ENCODE measurements at places on chromosomes 16 and 17. TPM values are rescaled to one million over a fixed set of nuclear protein-coding genes. Genes with fewer than 3 reads are reported as not detected.

DNA sequence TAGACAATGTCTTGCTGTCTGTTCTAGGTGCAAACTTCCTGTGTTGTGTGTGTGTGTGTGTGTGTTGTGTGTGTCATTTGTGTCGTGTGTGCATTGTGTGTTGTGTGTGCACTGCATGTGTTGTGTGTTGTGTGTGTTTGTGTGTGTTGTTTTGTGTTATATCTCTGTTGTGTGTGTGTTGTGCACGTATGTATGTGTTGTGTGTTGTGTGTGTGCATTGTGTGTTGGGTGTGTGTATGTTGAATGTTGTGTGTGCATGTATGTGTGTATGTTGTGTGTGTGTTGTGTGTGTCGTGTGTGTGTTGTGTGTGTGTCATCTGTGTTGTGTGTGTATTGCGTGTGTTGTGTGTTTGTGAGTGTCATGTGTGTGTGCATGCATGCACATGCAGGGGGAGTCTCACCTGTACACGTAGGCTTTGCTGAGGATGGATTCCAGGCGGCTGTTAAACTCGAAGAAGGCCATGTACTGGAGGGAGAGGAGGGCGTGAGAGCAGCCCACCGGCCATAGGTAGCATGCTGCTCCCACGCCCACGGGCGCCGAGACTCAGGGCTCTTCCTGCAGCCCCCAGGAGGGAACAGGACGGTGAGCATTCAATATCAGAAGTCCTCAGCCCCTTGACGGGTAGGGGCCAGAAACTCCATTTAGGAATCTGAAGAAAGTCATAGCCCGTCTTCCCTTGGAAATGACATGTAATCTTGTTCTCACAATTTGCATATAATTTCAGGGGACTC lies 58.2 kb downstream of the CNGB1 start:
- DNase-seq: no peak

- DNase-seq: peak; percentile 11
Measured at GRCh38 chr17:2337544-2338314, 428 bp downstream of the SGSM2 start.

- DNase-seq: peak; percentile 91
Measured at GRCh38 chr17:62179525-62180161, 114.6 kb upstream of the MED13 start.

DNA sequence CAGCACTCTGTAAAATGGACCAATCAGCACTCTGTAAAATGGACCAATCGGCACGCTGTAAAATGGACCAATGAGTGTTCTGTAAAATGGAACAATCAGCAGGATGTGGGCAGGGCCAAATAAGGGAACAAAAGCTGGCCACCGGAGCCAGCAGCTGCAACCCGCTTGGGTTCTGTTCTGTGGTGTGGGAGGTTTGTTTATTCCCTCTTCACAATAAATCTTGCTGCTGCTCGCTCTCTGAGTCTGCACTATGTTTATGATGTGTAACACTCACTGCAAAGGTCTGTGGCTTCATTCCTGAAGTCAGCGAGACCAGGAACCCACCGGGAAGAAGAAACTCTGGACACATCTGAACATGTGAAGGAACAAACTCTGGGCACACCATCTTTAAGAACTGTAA lies 20.5 kb downstream of the TMEM100 start:
- DNase-seq: no peak

DNA sequence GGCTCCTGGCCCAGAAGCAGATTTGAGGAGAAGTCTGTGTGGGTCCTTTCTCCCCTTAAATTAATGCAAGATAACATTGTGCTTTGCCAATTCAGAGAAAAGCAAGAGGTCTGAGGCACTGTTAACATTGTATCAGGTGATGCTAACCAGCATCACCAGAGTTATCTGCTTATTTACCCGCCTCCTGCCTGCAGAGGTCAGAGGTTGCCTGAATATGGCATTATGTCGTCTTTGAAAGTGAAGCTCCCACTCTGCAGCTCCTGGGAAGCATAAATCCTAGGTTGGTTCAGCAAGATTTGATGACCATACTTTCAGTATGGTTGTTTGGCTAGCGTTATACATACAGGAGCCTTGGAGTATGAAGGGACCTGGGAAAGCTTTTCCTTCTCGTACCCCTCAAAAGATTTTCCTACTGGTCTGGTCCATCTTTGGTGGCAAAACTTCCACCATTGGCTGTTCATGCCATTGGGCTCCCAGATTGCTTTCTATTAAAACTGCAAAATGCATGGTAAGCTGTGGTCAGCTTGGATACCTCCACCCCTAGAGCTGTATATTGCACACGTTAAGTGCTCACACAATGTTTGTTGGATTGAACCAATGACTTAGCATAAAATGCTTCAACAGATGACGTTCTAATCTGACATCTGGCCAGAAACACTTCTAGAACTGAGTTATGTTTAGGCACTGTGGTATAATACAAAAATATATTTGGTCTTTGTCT lies 24.1 kb downstream of the CHD9 start:
- DNase-seq: no peak

GRCh38 chr17:35344262-35344661 lies 29.2 kb downstream of the SLFN11 start:
- no peak for DNase-seq

The PRSS33 gene
- total RNA-seq: not detected

DNA sequence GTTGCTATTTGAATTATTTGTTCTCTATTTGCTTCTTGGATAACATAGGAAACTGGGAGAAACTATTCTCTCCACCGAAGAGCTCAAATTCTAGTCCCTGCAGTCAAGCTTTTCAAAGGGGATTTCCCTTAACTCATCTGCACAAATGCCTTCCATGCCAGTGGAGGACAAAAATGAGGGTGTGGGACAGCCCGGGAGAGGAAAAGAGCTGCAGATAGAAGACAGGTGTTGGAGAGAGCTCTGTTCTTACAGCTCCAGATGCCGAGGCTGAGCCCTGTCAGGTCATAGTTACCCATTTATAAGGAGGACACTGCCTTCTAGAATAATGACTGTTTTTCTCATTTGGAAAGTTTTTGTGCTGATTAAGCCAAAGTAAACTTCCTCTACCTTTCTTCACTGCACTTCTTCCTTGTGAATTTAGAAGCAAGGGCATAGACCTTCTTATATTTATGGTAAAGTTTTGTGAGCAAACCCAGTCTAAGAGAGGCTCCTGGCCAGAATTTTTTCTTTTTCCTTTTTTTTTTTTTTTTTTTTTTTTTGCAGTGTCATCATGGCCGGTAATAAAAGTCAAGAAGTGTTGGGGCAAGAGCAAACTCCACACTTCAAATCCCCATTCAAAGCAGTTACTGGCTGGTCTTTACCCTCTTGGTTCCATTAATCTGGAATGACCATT lies 177.2 kb downstream of the ABCC12 start:
- no peak for DNase-seq

The CD300H gene
- not detected for total RNA-seq

- DNase-seq: no peak
Measured at GRCh38 chr16:2092256-2092620, 43.5 kb downstream of the PKD1 start.

The SPSB3 gene
- 53.2 TPM for total RNA-seq

The DPEP2NB gene
- not detected for total RNA-seq

- DNase-seq: no peak
Measured at GRCh38 chr16:78116946-78117345, 17.5 kb downstream of the WWOX start.

The EXOC7 gene
- 116 TPM for total RNA-seq

The XAF1 gene
- total RNA-seq: 15.1 TPM

DNA sequence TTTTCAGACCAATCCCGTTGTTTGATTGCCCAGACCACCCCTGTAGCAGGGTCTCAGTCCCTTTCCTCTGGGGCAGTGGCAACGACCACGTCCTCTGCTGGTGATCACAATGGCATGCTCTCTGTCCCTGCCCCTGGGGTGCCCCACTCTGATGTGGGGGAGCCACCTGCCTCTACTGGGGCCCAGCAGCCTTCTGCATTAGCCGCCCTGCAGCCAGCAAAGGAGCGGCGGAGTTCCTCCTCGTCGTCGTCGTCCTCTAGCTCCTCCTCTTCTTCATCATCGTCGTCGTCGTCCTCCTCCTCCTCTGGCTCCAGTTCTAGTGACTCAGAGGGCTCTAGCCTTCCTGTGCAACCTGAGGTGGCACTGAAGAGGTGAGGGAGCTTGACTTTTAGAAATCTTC lies 9.2 kb downstream of the ELOB start:
- no peak for DNase-seq

The CHST4 gene
- not detected for total RNA-seq

The BICDL2 gene
- total RNA-seq: 8.3 TPM

The SMIM36 gene
- not detected for total RNA-seq

The FGF11 gene
- total RNA-seq: 10.7 TPM

GRCh38 chr16:30546115-30546514 lies 11.5 kb upstream of the ZNF747 start:
- no peak for DNase-seq

DNA sequence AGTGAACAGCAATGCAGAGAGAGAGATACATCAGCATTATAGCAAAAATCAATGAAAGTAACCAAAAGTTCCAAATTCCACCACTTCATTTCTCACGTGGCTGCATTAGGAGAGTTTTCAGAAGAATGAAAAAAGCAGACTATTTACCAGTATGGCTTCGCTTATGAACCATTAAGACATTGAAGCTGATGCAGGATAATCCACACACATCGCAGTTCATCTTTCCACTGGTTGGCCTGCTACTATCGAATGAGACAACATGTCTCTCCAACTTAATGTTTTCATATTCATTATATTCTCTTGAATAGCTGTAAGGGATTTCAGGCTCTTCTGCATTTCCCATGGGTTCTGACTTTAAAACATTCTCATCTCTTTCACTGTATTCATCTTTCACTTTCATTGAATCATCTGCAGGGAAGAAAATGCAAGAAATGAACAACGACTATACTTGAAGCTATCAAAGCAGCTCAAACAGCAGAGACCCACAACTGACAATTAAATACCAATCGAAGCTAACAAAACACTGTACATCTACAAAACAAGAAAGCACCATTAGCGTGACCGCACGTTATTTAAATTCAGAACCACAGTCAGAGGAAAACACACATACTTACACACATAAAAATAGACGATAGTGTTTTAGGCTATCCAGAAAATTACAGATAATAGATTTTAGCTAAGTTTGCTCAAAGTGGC lies 54.9 kb downstream of the GRB7 start:
- no peak for DNase-seq

The IRF8 gene
- 1.9 TPM for total RNA-seq

The POLR3E gene
- 50.8 TPM for total RNA-seq

DNA sequence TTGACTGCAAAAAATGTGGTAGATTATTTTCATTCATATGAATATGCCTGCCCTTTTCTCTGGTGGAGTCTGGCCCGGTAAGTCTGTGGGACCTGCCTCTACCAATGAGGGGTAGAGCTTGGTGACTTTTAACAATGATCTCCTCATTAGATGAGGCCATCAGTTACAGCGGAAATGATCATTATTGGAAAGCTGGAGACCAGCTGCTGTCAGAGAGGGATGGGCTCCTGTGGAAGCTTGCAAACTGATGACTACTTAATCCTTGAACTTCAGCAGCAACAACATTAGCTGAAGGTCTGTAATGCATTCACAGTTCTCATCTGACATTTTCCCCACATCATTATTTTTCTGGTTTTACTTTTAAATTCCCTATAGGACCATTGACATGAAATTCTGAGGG lies 194.1 kb downstream of the CDH13 start:
- no peak for DNase-seq

GRCh38 chr16:56989988-56990387 lies 631 bp downstream of the NLRC5 start:
- no peak for DNase-seq

Data from renal cortical epithelial cell (primary cell).